AG08396 (cell line): ENCODE measurements at places on chromosomes 12 and 14.

GRCh38 chr12:5900533-5901205, 44.4 kb downstream of the ANO2 start:
- DNase-seq, result no peak

DNA sequence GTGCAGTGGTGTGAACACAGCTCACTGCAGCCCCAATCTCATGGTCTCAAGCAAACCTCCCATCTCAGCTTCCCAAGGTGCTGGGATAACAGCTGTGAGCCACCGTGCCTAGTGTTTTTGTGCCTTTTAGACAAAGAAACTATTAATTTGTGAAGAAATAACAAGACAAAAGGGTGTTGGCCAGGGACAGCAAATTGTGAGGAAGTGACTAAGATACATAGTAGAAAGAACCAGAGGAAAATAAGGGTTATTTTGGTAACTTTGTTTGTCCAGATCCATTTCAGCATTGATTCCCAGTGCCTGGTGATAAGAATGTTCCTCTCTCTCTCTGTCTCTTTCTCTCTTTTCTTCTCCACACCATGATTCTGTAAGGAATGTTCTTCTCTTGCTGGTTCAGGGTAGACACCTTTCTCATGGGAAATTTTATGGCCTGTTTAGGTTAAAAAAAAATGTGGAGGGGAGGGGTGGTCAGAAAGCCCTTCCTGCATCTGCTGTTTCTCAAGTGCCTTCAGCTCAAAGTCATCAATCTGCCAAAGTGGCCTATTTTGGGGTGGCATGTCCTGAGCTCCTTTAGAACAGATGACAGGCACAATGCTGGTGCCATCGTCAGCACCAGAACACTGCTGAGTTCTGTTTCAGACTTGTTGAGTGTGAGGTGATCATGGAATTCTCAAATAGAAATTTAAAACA, 184.4 kb upstream of the EEA1 start:
- no peak for DNase-seq

- no peak for DNase-seq
These were observed 2.9 kb downstream of the PAX9 start for GRCh38 chr14:36664322-36665193.

- no peak for DNase-seq
These were observed 137.6 kb upstream of the PPFIA2 start for GRCh38 chr12:81896771-81897170.

- DNase-seq, result no peak
These were observed 31.7 kb downstream of the UNC79 start for GRCh38 chr14:93462479-93462878.

DNA sequence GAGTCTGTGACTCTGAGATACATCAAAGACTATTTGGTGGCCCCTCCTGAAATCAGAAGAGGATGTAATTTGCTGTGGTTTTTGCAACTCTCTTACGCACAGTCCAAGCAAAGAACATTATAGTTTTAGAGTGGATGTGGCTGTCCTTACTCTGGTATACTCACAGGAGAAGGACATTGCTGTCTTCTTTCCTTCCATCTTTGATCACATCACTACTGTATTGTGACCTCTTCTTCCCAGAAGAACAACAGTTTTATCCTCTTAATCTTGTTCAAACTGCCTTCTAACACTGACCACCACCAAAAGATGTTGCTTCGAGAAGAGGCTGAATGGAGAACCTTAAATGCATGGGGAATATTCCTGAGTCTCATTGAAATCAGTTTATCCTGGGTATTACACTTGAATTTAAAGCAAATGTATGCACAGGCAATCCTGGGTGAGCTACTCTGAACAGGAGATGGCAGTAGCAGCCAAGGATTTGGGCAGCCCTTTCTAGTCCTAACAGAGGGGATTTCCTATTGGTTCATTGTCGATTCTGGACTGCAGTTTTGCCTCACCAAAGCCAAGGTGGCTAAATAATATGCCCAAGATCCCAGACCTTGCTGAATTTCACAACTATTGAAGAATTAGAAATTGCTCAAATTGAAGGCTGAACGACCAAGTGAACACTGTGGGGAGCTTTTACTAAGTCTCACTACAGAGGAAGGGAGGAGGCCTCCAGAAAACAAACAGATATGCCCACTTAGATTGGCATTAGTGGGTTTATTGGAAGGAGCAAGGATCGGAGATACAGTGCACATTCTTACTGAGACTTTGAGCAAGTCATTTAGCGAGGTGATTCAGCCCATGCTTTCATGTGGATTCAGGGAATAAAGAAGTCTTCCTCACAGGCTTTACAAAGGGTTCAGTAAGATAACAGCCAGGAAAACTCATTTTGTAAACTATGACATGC, 282.8 kb downstream of the PAWR start:
- DNase-seq, result peak; percentile 63

- peak; percentile 5 for DNase-seq
These were observed 14.6 kb downstream of the GTF2A1 start for GRCh38 chr14:81206115-81206514.
